ENCODE measurements at places on chromosomes 6 and 20. TPM values are rescaled to one million over a fixed set of nuclear protein-coding genes. Genes with fewer than 3 reads are reported as not detected.

The OXT gene
- not detected for polyA plus RNA-seq

The GLP1R gene
- polyA plus RNA-seq: 0.85 TPM

The PROKR2 gene
- polyA plus RNA-seq: not detected

The SPTLC3 gene
- polyA plus RNA-seq: 14.4 TPM

The AKAP12 gene
- polyA plus RNA-seq: 92.3 TPM
